ENCODE measurements at places on chromosomes 7 and 10. TPM values are rescaled to one million over a fixed set of nuclear protein-coding genes. Genes with fewer than 3 reads are reported as not detected.

The PNLIP gene
- not detected for polyA plus RNA-seq

The PRKG1 gene
- 38.2 TPM for polyA plus RNA-seq

DNA sequence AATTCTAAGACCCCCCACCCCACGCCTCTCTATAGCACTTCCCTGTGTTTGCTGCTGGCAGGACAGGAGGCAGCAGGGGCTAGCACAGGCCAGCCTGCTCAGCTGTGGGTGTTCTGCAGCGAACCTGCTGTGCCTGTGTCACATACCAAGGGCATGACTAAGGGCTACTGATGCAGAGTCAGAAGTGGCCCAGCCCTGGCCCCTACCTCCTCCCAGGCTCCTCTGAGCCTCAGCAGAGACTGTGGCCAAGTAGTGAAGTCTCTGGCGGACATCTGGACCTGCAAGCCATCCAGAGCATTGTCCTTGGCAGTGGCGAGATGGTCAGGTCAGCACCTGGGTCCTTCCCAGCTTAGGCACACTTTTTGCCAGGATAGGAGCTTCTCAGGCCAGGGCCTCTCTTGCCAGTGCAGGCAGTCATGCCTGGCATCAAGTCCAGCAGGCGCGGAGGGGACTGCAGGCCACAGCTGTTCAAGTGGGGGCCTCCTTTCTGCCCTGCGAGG, 116.3 kb upstream of the RET start:
- no peak for DNase-seq

The APBB1IP gene
- 1.6 TPM for polyA plus RNA-seq

The ITGB8 gene
- 3.9 TPM for polyA plus RNA-seq

DNA sequence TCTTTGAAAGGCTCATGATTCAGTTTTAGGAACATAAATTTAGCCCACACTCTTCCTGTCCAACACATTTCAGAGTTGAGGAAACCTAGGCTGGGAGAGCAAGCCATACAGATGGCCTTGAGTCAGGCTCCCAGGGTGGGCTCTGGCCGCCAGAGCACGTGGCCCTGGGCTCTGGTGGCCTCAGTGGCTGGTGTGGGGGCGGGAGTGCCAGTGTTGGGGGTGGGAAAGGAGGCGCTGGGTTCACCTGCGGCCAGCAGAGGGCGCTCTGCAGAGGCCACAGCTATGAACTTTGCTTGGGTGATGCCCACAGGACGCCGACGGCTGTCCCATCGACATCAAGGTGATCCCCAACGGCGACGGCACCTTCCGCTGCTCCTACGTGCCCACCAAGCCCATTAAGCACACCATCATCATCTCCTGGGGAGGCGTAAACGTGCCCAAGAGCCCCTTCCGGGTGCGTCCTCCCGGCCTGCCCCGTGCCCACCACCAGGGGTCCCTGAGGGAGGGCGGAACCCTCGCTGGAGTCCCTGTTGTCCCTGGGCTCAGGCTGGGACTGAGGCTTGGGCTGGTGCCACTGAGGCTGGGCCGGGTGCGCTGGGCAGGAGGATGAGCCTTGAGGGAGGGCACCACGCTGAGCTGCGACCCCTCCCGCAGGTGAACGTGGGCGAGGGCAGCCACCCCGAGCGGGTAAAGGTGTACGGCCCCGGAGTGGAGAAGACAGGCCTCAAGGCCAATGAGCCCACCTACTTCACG, 11.9 kb downstream of the FLNC start:
- DNase-seq: no peak

The SH2D4B gene
- not detected for polyA plus RNA-seq

GRCh38 chr10:77279207-77279606, 358.4 kb downstream of the KCNMA1 start:
- DNase-seq: no peak

Data from forelimb muscle (tissue), 1 donor.